ENCODE measurements at places on chromosomes 3 and 15.

DNA sequence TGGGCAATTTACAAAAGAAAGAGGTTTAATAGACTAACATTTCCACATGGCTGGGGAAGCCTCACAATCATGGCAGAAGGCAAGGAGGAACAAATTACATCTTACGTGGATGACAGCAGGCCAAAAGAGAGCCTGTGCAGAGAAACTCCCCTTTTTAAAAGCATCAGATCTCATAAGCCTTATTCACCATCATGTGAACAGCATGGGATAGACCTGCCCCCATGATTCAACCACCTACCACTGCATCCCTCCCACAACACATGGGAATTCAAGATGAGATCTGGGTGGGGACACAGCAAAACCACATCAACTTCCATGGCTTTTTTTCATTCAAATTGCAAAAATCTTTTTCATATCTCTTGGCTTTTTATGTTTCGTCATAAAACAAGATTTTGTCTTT is 67.6 kb upstream of the GADL1 start:
- no peak for DNase-seq

DNA sequence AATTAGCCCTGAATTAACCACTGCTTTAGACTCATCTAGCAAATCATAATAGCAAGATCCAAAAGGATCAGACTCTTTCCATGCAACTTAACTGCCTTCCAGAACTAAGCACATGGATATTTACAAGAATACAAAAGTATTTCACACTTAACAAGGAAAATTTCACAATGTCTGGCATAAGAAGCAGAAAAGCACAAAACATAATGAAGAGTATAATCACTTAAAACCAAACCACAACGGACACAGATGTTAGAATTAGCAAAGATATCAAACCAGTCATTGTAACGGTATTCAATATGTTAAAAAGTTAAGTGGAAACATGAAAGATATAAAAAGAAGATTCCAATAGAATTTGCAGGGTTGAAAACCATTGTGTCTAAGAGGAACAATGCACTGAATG is 51.5 kb upstream of the COL6A6 start:
- DNase-seq = no peak

GRCh38 chr3:104911376-104911775 is 455.3 kb upstream of the ALCAM start:
- DNase-seq = no peak

DNA sequence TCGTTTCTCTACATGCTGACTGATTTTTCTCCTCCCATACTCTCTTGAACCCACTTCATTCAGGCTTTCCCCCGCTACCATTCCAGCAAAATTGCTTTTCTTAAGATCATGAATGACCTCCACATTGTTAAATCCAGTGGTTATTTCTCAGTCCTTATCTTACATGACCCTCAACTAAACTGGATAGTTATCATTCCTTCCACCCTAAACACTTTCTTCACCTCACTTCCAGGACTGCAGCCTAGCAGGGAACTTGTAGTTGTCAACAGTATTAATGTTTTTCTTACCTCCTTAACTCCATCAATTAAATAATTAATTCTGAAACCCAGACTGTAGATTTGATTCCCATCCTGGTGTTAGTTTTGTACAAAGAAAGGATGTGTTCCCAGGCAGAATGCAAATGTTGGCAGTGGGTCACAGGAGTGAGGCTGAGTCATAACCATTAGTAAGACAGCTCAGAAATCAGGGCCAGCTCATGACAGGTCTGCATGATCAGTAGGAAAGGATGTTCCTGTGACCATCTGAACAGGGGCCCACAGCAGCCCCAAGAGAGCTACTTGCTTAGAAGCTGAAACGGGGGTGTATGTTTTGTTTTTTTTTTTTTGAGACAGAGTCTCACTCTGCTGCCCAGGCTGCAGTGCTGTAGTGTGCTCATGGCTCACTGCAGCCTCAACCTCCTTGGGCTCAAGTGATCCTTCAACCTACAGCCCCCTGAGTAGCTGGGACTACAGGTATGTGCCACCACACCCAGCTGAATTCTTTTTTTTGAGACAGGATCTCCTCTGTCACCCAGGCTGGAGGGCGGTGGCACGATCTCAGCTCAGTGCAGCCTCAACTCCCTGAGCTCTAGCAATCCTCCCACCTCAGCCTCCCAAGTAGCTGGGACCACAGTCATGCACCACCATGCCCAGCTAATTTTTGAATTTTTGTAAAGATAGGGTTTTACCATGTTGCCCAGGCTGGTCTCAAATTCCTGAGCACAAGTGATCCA is 9.1 kb downstream of the BCL2L10 start:
- no peak for DNase-seq

Data from CD4-positive, alpha-beta T cell treated with Interleukin-17A for 4 hours (primary cell).